ENCODE measurements at places on chromosomes 2 and 18.

DNA sequence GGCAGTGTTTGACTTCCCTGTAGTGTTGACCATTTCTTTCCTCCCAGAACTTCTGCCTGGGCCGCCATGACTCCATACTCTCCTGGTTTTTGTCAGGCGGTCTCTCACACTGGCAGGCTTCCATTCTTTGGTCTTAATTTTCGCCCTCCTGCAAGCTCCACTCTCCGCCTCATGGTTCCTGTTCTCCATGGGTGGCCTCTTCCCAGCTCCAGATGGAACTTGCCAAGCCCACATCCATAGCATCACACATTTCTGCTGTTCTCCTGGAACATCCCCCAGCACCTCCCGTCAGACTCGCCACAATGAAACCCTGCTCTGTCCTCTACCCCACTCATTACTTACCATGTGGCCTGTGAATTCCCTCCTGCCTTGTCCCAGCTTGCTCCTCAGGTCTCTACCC is 896 bp upstream of the AFF3 start:
- DNase-seq, result no peak

- DNase-seq, result peak; percentile 49
Observed at GRCh38 chr2:169828141-169828811, 1.0 kb downstream of the UBR3 start.

- no peak for DNase-seq
Observed at GRCh38 chr2:186542002-186542401, 47.9 kb upstream of the ITGAV start.

DNA sequence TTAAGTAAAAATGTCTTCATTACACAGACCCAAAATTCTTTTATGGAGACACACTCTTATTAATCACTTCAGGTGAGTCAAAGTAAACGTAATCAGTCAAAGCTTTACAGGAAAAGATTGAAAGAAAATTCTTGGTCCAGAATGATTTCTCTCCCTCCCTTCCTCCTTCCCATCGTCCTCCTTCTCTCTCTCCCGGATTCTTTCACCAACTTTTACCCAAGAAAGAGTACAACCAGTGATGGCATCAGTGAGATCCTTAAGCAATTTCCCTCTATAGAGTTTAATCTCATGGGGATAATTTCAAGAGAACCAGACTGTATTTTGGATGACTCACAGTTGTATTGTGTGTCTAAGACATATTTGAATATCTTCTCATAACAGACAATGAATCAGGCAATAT is 258.1 kb downstream of the ALK start:
- no peak for DNase-seq

- no peak for DNase-seq
Observed at GRCh38 chr2:3692375-3692774, 11.0 kb upstream of the DCDC2C start.

GRCh38 chr18:55461848-55462247 is 126.1 kb downstream of the TCF4 start:
- no peak for DNase-seq

DNA sequence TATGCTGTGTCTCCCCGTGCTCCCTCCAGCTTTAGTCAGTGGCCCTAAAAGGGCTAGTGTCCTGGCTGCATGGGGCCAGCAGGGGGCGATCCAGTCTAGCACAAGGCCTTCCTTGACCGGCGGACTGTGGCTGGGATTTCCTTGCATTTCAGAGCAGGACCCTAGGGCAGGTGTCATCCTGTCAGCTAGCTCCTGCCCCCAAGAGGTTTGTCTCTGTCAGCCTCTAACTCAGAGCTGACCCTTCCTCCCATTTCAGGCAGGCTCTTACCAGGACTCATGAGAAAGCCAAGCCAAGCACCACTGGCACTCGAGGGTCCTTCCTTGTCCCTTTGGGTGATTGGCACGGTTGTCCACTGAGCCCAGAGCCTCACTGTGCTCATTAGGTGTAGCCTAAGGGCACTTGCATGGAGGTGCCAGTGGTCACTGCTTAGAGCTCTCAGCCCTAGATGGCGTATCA is 140.3 kb downstream of the RPIA start:
- peak; percentile 23 for DNase-seq

DNA sequence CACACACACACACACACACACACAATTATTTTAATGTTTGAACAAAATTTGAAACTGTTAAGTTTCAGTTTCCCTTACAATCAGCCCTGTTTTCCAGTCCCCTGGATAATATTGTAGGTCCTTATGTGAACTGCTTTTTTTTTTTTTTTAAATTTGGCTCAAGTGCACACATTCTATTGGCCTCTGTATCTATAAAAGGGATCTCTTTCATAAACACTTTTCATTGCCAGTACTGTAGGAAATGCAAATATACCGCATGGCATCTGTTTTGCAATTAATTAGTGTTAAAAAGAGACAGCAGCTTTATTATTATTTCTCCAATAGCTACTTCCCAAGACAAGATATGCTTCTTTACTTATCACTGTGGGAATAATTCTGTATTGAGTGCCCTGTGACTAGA is 738.7 kb downstream of the EPHA4 start:
- no peak for DNase-seq
